ENCODE measurements at places on chromosomes 12 and 14. TPM values are rescaled to one million over a fixed set of nuclear protein-coding genes. Genes with fewer than 3 reads are reported as not detected.
A peak's percentile ranks its signal among the peaks of the same experiment; 100 is the strongest.

GRCh38 chr12:52344111-52344510 lies 22.9 kb upstream of the KRT83 start:
- no peak for DNase-seq

DNA sequence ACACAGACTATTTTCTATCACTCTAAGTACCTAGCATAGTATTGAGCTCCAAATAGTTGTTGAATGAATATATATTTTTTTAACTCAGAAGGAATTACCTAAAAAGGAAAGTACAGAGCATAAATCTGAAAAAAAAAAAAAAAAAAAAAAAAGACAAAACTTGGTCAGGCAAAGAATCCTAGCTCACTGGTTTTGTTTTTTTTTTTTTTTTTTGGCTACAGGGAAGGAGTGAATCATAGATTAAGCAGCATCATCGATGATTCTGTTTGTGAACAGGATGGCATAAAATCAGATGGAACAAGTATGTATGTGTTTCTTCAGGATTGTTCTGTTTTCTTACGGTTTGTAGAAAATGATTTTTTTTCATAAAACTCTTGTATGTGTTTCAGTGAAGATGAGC lies 66.1 kb upstream of the BCAT1 start:
- no peak for DNase-seq

- no peak for DNase-seq
Observed at GRCh38 chr12:2647186-2647585, 147.6 kb upstream of the FKBP4 start.

GRCh38 chr12:105100998-105101397 lies 6.5 kb upstream of the WASHC4 start:
- DNase-seq: no peak

GRCh38 chr12:9163392-9163791 lies 44.8 kb downstream of the PZP start:
- no peak for DNase-seq

DNA sequence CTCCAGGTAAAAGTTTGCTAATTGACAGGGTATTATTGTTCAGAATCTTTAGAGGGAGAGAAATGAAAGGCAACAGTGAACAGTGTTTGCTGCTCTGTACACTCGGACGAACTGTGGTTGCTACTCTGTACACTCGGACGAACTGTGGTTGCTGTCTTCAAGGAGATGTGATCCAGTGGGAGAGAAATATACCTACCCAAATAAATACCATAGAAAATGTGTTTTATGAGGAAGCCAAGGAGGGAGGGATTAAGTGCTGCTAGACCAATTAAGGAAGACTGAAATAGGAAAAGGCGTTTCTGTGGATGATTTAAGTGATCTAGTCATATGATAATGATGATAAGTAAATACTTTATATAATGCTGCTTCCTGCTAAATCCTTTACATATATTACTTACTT lies 2.7 kb downstream of the STK38L start:
- DNase-seq: no peak

GRCh38 chr12:86435053-86435452 lies 178.9 kb upstream of the MGAT4C start:
- no peak for DNase-seq

DNA sequence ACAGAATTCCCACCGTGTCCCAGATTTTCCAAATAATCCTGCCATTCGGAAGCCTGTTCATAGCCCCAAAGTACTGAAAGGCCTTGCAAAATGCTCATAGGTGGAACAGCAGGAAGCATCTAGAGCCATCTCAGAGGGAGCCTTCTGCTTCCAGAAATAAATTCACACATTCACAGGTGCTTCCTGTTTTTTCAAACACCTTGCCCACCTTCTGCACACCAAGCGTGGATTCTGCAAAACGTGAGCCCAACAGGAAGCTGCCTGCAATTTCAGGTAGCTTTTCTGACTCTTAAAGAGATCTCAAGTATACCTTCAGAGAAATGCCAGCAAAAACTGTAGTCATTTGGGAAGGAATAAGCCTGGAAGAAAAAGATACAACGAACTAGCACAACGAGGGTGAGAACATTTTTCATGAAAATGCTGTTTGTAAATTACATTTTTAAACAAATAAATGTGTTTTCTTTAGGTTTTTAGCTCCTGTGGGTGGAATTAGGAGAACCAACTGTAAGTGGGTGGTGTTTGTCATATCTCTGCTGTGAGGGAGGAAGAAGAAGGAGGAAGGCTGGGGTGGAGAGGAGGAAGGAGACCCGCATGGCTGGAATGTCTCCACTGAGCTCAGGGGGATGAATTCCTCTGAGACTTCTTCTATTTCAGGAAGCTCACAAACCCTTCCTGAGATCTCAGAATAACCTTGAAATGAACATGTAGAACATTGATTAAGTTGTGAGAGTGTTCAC lies at the start of gene IFNG-AS1:
TSS of gene IFNG-AS1 (plus strand) at position 264 of the 737 bp plus-strand sequence.
- DNase-seq: no peak

DNA sequence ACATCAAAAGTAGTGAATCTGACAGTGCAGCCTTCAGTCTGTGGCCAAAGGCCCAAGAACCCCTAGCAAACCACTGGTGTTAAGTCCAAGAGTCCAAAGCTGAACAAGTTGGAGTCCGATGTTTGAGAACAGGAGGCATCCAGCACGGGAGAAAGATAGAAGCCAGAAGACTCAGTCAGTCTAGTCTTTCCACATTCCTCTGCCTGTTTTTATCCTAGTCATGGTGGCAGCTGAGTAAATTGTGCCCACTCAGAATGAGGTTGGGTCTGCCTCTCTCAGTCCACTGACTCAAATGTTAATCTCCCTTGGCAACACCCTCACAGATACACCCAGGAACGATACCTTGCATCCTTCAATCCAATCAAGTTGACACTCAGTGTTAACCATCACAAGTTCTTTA lies 1255.4 kb downstream of the LRFN5 start:
- no peak for DNase-seq

GRCh38 chr14:45621731-45622130 lies 368.7 kb upstream of the MIS18BP1 start:
- no peak for DNase-seq

GRCh38 chr14:45651890-45652289 lies 398.9 kb upstream of the MIS18BP1 start:
- no peak for DNase-seq

- DNase-seq: peak; percentile 58
Observed at GRCh38 chr12:120944645-120945217, 33.6 kb upstream of the HNF1A start.

DNA sequence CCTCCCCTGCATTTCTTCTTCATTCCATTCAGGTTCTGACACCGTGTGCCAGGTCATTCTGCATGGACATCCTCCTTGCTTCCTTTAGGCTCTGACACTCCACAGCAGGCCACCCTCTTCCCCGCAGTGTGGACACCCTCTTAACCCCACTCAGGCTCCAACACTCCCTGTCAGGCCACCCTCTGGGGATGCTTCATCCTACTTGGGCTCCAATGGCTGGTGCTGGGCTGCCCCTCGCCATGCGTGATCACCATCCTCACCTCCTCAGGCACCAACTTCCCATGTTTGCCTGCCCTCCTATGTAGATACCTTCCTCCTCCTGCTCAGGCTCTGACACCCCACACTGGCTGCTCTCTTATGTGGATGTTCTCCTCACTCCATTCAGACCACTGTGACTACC lies 6.6 kb upstream of the SNRPF start:
- DNase-seq: no peak

GRCh38 chr14:29459531-29459930 lies 468.1 kb downstream of the PRKD1 start:
- no peak for DNase-seq

- no peak for DNase-seq
Observed at GRCh38 chr14:103868242-103868897, 21.0 kb upstream of the PPP1R13B start.

DNA sequence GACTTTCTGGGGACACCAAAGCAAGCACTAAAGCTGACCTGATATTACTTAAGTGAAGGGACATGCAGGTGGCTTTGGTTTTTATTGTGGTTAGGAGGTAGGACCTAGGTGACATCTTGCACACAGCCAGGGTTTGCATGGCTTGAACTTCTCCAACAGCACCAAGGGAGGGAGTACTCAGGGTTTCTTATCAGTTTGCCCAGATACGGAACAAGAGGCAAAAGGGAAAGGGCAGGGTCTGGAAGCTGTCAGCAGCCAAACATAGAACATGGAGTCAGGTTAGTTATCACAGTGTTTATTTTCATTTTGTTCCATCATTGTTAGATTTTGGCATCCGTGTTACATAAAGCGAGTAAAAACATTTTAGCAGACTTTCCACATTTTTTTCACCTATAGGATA lies 186.3 kb upstream of the CLEC14A start:
- no peak for DNase-seq

GRCh38 chr12:109870648-109871047 lies 9.7 kb downstream of the GLTP start:
- no peak for DNase-seq

- no peak for DNase-seq
Observed at GRCh38 chr14:67524634-67524963, 8.5 kb upstream of the PLEKHH1 start.

The STXBP6 gene
- total RNA-seq: not detected

The PARP2 gene
- total RNA-seq: 46.5 TPM

The LUM gene
- total RNA-seq: not detected

The FBLN5 gene
- total RNA-seq: 1.3 TPM

The KLHL33 gene
- 0.68 TPM for total RNA-seq

The PLEKHH1 gene
- total RNA-seq: 3.3 TPM

The CDKL1 gene
- 6.5 TPM for total RNA-seq
